ENCODE measurements at places on chromosomes 11 and 22.

DNA sequence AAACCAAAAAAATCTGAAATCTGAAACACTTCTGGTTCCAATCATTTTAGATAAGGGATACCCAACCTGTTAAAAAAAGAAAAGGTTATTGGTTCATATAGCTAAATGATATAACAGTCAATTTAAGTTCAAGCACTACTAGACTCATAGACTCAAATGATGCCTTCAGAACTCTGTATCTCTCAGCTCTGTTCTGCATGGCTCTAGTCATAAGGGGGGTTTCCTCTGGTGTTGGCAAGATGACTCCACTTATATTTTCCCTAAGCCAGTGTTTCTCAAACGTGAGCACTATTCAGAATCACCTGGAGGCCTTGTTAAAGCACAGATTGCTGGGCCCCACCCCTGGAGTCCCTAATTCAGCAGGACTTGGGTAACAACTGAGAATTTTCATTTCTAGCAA is 11.5 kb upstream of the RRAS2 start:
- no peak for DNase-seq

GRCh38 chr22:23122216-23122957 is 19.4 kb downstream of the RSPH14 start:
- no peak for DNase-seq

DNA sequence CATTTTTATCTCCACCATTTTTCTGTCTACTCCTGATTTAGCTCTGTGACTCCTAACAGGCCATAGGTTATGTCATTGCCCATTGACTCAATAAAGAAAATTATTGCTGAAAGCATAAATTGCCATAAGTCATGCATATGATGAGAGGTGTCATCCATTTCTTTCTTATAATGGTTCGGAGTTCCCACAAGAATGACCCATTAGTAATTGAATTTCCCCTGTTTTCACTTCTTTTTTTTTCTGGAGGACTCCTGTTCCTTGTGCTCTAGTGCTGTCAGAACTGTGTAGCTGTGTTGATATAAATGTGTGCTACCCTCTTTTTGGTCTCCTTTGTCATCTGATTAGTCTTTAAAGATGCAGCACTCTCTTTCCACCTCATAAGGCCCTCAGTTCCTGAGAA is 22.9 kb upstream of the CARD18 start:
- no peak for DNase-seq

GRCh38 chr11:114073007-114073827 is 13.7 kb downstream of the ZBTB16 start:
- no peak for DNase-seq

DNA sequence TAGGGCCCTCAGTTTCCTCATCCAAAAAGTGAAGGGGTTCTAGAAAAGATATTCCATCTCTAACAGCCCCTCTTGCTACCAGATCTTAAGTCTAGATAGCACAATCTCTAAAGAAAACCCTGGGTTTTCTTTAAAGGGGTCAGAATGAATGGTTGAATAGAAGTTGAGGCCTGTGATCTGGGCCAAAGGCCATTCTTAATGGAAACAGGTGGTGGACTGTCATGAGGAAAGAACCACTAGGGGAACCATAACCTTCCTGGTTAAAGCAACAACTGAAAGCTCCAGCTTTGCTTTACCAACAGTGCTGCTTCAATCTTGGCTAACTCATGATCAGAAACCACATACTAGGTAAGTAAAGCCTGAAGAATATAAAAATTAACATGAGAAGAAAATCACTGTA is 1.8 kb downstream of the CELF1 start:
- no peak for DNase-seq

DNA sequence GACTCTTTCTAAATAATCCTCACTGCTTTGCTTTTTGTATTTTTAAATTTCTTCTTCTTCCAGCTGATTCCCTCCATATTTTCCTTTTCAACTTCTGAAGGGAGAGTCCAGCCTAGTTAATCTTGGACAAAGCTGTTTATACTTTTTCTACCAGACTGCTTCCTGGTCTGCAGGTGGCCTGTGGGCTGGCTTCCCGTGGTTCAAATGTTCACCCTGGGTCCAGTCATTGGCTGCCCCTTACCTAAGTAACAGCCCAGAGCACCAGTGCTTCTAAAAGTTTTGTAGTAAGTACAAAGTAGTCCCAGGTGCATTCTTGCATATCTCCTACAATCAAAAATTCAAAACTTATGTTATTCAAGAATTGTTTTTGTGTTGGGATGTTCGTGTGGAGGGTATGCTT is 19.1 kb downstream of the ZNF143 start:
- DNase-seq = no peak

GRCh38 chr11:112156153-112156955 is 7.5 kb downstream of the IL18 start:
- DNase-seq = no peak

GRCh38 chr22:17471886-17472535 is 91.3 kb upstream of the SLC25A18 start:
- peak; percentile 56 for DNase-seq

GRCh38 chr11:44868021-44868420 is 82.7 kb downstream of the TP53I11 start:
- no peak for DNase-seq

- no peak for DNase-seq
Measured at GRCh38 chr11:70050243-70050642, 27.9 kb upstream of the ANO1 start.

- DNase-seq = no peak
Measured at GRCh38 chr11:95253141-95253540, 22.1 kb upstream of the SESN3 start.

DNA sequence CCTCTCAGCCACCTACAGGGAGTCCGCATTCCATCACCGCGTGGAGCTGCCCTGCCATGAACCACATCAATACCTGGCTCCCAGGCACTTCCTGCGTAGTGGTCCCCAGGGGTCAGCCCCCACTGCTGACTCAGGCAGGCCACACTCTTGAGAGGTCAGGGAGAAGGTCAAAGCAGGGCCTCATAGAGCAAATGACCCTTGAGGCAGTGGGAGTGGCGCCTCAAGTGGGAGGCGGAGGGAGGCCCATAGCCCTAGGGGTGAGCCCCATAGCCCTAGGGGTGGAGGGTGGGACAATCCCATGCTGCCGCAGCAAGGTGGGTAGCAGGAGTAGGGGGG is 5.0 kb downstream of the PRDX5 start:
- no peak for DNase-seq

GRCh38 chr11:108973402-108974162 is 308.7 kb downstream of the DDX10 start:
- no peak for DNase-seq

DNA sequence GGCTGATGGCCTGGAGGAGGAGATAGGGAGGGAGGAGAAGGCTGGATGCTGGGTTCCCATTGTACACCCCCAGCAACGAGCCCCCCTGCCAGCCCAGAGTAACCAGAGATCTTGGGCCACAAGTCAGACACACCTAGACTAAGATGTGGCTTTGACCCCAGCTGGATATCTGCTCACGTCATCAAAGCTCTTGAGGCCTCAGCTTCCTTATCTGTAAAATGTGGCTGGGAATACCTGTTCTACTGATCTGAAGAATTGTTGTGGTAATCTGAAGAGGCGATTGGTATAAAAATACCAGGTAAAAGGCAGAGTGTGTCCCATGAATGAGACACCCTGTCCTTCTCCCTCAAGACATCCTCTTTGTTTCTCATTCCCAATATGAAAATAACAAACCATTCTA is 280.0 kb downstream of the ST3GAL4 start:
- no peak for DNase-seq

- DNase-seq = no peak
Measured at GRCh38 chr11:33045551-33046255, 6.3 kb downstream of the TCP11L1 start.

GRCh38 chr11:73028611-73029010 is 113.5 kb downstream of the FCHSD2 start:
- DNase-seq = no peak

GRCh38 chr11:124612567-124613246 is 1.5 kb downstream of the PANX3 start:
- peak; percentile 36 for DNase-seq

GRCh38 chr11:19560156-19560555 is 152.5 kb upstream of the NAV2 start:
- no peak for DNase-seq

DNA sequence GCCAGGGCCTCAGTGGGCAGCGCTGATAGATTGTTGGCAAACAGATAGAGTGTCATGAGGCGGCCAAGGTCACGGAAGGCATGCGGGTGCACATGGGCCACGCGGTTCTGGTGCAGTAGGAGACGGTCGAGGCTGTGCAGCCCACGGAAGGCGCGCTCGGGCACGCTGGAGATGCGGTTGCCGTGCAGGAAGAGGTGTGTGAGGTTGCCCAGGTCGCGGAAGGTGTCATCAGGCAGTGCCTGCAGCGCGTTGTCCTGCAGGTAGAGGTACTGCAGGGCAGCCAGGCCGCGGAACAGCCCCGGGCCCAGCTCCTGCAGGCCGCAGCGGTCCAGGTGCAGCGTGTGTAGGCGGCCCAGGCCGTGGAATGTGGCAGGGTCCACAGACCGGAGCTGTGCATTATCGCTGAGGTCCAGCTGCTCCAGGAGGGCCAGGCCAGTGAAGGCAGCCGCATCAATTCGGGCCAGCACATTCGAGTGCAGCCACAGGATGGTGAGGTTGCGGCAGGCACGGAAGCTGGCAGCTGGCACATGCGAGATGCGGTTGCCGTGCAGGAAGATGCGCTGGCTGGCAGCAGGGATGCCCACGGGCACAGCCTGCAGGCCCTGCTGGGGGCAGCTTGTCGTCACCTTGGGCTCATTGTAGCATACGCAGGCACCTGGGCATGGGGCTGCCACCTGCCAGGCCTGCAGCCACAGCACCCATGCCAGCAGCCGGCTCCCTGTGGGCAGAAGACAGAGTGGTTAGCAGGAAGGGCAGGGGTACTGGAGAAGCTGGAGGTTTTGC is 25.5 kb downstream of the RTN4R start:
- DNase-seq = no peak

DNA sequence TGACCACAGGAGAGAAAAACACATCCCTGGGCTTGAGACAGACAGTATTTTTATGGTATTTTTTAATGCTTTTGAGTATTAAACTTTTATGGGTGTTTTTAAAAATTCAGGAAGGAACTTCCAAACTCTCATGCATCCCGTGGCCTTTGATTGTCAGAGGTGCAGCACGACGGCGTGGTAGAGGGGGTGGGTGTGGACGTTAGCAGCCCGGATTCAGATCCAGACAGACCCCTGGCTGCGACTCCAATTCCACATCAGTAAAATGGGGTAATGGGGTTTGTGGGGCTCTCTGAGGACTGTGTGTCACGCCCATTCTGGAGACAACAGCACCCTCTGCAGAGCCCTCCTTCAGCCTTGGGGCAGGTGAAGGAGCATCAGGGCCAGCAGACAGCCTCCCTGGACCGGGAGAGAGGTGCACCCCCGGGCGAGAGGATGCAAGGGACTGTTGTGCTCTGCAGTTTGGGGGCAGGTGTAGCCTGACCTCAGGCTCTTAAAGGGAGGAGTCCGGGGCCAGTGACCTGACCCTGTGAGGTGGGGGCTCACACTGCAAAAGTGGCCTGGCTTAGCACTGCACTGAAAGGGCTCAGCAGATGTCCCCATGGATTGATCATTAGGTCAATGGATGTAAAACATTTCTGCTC is 1024.3 kb downstream of the TBC1D22A start:
- DNase-seq = no peak

DNA sequence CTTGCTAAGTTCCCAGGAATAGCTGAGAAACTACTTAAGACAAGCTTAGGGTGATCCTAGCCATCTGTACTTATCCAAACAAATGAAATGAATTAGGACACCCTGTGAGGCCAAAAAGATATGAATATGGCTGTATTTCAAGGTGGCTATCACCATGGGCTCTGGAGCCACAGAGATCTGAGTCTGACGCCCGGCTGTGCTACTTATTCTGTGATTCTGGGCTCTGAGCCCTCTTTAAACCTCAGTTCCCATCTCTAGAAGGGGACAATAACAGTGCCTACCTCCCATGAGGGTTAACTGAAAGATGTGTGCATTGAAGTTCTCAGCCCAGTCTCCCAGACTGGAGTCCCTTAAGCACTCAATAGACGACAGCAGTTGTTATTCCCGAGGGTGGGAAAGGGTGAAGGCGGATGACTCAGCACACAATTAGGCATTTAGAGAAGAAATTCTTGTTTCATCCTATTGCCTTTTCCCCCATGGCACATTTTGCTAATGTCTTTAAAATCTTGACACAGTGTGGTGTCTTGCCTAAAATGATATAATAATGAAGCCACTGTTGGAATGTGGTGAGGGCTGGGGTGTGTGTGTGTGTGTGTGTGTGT is 132.5 kb downstream of the ADAMTS15 start:
- DNase-seq = no peak

DNA sequence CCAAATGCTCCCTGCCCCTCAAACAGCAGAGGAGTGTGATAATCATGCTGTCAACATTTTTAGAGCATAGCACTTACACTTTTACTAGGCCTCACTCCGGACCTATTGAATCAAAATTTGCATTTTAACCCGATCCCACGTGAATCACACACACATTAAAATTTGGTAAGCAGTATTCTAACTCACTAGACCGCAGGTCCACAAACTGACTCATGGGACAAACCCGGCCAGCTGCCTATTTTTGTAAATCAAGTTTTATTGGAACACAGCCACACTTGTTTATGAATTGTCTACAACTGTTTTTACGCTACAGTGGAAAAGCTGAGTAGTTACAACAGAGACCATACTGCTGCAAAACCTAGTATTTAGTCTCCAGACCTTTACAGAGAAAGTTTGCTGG is 43.3 kb downstream of the SNX19 start:
- DNase-seq = no peak

GRCh38 chr11:58562375-58562800 is 13.3 kb downstream of the LPXN start:
- DNase-seq = no peak

- DNase-seq = no peak
Measured at GRCh38 chr11:5282628-5283027, 12.9 kb upstream of the HBE1 start.

- DNase-seq = no peak
Measured at GRCh38 chr22:27685515-27685914, 116.0 kb downstream of the MN1 start.

GRCh38 chr11:33262011-33262645 is 4.9 kb downstream of the HIPK3 start:
- no peak for DNase-seq

- peak; percentile 77 for DNase-seq
Measured at GRCh38 chr11:61834278-61835048, 6.4 kb downstream of the FADS2 start.

DNA sequence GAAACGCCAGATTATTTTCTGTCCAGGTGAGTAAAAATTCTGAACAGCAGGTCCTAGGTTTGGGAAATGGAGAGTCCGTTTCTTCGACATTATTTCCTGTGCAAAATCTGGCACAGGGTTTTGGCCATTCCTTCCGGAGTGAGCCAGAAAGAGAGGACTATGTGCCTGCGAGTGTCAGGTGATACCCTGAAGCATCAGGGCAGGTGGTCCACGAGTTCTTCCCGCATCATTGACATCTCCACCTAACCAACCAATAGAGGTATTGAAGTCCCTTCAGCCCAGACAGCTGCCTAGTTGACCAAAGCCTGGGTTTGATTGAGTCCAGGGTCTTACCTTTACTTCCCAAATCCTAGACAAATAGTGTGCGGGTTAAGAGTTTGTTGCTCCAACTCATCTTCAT is 808 bp downstream of the SNAP29 start:
- DNase-seq = no peak

- no peak for DNase-seq
Measured at GRCh38 chr22:45870011-45870410, 107.0 kb downstream of the WNT7B start.

- DNase-seq = no peak
Measured at GRCh38 chr11:11344045-11344444, 9.0 kb downstream of the CSNK2A3 start.

Measured in right hindlimb (tissue), 1 donor.